ENCODE measurements at places on chromosomes 6 and 20.

GRCh38 chr6:107707346-107708275, 116.5 kb downstream of the SCML4 start:
- no peak for DNase-seq

DNA sequence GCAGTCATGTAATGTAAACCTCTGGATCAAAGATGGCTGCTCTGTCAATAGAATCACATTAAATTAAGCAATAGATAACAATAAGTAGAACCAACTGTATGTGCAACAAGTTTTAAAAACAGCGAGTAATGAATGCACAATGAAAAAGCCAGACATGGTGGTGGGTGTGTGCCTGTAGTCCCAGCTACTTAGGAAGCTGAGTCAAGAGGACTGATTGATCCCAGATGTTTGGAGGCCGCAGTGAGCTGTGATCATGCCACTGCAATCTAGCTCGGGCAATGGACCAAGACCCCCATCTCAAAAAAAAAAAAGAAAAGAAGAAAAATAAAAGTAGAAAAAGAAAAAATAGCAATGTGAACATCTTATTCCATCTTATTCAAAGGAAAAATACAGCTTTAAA, 558.7 kb upstream of the MMS22L start:
- no peak for DNase-seq

DNA sequence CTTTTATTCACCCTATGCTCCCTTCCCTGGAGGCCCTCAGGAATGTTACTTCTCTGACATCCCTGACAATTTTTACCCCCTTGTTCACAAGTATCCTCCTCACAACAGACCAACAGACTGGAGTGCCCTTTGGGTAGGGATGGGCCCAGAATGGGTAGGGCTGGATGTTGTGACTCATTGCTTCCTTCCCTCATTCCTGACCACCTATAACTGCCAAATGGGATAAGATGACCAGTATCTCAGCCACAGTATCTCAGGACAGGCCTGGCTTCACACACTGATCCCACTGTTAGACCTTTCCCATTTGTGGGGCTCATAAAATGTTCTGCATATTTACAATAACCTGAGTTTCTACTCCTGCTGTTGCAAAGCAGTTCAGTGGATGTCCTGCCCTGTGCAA, 223.0 kb upstream of the LRFN2 start:
- DNase-seq = no peak

DNA sequence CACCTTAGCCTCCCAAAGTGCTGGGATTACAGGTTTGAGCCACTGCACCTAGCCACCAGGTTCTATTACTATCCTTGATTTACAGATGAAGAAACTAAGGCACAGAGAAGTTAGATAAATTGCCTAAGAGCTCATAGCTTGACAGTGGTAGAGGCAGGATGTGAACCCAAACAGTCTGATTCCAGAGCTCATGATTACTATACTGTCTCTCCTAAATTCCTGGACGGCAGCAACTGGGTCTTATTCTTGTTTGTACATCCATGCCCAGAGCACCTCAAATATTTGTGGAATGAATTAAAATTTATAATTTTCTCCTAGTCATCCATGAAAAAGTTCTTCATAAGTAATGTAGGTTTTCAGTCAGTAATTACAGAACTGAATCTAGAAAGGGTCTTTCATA, 15.1 kb downstream of the PDSS2 start:
- DNase-seq = no peak

GRCh38 chr20:61307686-61308476, 55.8 kb downstream of the CDH4 start:
- no peak for DNase-seq

GRCh38 chr6:48597951-48598350, 487.0 kb upstream of the PTCHD4 start:
- no peak for DNase-seq

DNA sequence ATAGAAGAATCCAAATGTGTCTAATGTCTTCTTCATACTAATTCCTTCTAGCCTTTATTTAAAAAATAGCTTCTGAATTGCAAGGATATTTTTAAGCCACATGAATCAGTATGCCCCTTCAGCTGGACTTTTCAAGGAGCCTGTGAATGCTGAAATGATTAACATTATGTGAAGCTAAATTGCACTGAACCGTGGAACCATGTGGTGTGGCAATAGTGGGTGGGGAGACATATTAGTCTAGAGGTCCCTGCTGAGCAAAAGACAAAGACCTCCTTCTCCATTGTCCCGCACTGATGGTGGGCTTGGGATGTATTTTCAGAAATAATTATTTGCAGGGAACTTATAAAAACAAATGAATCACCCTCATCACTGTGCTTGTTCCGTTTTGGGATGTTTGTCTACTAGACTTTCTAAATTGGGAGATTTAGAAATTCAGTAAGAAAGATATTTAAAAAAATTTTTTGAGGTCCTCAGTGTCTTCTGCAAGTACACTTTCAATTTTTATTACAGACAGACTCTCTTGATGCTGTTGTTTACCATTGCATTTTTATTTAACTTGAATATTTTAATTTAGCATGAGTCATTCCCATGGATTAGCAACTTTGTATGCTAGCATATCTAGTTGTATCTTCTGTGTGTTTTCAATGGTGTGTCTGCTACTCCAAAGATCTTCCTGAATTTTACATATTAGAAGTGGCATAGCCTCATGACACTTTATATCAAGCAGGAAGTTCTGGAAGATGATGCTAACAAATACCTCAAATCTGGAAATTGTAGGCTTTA, 238.1 kb downstream of the LAMA2 start:
- no peak for DNase-seq

GRCh38 chr6:131636880-131637792, at the start of gene ENPP3:
Gene ENPP3 (plus strand): TSS chr6:131637302. CDS start chr6:131637385, 83 bp downstream.
- DNase-seq = no peak

DNA sequence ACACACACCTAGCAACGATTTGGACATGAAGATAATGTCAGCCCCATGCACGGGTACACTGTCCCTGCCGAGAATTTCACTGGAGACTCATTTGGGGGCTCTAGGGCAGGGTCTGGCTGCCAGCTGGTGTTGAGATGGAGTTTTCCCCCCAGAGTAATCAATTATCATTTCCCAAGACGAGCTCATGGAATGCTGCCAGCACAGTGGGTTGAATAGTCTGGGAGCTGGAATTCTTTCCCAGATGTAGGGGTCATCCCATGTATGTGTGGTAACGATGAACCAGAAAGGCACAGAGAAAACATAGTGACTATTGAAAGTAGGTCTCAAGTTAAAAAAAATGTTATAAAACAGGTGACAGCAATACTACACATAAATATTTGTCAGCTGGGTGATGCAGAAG, 579.9 kb downstream of the MAFB start:
- no peak for DNase-seq

- DNase-seq = no peak
Measured at GRCh38 chr6:17921454-17921853, 66.0 kb downstream of the KIF13A start.

DNA sequence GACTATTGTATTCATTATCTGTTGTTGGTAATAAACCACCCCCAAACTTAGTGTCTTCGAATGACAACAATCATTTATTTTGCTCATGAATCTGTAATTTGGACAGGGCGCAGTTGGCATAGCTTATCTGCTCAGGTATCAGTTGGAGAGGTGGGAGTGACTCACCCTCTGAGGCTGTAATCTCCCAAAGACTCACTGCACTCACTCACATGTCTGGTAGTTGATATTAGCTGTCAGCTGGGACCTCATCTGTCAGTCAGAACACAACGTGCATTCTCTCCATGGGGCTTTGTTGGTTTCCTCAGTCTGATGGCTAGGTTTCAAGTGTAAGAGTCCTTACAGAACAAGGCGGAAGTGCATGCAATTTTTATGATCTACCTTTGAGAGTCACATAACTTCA, 219.0 kb upstream of the PRND start:
- no peak for DNase-seq

DNA sequence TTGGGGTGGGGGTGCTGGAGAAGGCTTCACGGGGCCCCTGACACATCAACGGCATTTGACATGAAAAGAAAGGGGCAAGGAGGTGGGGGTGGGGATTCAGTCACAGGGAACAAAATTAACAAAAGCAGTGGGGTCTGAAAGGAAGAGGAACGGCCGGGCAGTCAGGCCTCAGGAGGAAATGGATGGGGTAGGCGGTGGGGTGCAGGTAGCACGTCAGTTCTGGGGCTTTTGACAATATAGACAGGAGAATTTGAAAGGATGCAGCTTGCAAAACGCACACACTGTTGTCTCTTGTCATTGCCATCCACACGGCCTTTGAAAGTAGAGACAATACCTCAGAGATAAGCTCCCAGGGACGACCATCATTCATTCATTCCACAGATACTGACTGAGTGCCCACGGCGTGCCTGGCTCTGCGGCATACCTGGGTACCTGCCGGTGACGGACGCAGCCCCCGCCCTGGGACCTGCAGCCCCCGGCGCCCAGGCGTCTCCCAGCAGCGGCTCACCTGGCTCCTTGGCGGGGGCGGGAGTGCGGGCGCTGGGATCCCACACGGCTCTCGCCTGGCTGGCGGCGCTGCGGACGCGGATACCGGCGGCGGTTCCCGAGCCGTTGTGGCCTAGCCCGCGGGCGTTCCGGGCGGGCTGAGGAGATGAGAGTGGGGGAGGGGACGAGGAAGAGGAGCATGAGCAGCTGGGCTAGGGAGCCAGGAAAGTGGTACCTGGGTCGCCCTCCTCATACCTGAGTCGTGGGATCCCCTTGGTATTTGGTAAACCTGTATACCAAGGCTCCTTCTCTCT, at the start of gene SLC26A8:
Gene SLC26A8, minus strand, starts transcription at position 646 of the 800 bp plus-strand sequence. CDS start 4,934 bp downstream, outside the sequence.
- DNase-seq = peak; percentile 44

DNA sequence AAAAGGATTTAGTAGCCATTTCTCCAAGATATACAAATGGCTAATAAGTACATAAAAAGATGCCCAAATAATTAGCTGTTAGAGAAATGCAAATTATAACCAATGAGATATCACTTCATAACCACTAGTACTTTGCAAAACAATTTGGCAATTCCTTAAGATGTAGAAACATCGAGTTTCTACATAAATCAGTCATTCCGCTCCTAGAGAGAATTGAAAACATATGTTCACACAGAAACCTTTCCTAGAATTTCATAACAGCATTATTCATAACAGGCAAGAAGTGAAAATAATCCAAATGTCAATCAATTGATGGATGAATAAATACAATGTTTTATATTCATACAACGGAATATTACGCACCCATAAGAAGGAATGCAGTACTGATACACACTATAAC, 20.5 kb upstream of the NT5E start:
- no peak for DNase-seq

DNA sequence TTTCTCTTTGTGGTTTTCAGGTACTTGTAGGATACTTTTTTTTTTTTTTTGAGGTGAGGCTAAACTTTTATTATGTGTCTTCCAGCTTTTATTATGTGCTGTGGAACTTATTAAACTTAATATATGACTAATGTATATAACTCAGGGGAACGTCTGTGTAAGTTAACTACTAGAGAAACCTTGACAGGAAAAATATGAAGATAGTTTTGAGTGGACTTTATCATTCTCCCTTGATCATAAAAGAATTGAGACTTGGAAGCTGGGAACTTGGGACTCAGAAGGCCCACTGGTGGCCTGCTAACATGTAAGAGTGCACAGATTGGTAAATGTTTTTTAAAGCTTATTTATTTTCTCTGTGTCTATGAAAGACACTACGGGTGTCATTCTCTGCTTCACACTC, 73.1 kb downstream of the CARMIL1 start:
- no peak for DNase-seq

- DNase-seq = no peak
Measured at GRCh38 chr20:51174536-51174935, 151.6 kb upstream of the KCNG1 start.

- no peak for DNase-seq
Measured at GRCh38 chr6:26223228-26223627, 136.0 kb downstream of the HFE start.

DNA sequence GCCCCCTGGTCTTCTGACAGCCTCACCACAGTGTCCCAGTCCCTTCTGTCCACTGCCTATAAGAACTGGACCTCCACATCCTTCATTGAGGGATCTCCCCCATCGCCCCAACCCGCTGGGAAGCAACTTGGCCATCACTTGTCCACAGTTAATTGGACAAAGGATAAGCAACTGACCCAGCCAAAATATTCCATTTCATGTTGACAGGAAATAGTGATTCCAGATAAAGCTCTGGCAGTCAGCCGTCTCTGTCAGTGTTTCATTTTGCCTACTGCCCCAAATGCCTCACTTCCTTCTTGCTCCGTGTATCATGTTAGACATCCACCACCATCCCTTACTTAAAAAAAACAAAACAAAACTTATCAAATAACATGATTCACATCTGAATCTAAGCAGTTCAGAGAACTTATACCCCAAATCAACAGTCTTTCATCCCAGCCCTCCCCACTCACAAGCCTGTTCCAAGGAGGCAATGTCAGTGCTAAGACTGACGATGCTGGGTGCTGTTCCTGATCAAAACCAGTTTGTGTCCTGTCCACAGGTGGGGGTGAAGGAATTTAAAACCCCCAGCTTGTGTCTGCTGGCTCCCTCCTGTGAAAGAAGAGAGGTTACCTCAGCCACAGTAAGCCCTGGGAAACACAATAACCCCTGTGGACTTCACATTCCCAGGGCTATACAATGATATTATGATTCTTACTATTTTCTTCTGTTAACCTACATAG, 162.5 kb downstream of the WDR27 start:
- no peak for DNase-seq

- DNase-seq = no peak
Measured at GRCh38 chr6:167551628-167552257, 226.9 kb downstream of the TTLL2 start.

DNA sequence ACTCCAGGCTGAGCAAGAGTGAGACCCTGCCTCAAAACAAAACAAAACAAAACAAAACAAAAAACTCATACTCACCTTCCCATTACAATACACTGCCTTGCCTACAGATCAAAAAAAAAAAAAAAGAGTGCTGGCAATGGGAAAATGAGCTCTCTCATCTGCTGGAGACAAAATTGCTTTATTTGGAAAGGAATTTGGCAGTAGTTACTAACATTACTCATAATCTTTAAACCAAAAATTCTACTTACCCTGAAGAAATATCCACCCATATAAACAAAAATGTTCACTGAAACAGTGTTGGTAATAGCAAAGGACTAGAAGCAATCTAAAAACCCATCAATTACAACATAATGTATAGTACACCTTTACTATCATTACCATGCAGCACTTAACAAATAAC, 120.4 kb downstream of the RNGTT start:
- no peak for DNase-seq

- DNase-seq = no peak
Measured at GRCh38 chr6:105793130-105793529, 293.0 kb upstream of the PRDM1 start.

GRCh38 chr6:167696296-167696695, 130.4 kb upstream of the AFDN start:
- DNase-seq = no peak

- DNase-seq = no peak
Measured at GRCh38 chr20:47973519-47974233, 188.4 kb upstream of the SULF2 start.

GRCh38 chr20:34669094-34669493, 7.8 kb downstream of the PIGU start:
- no peak for DNase-seq

- DNase-seq = peak; percentile 53
Measured at GRCh38 chr6:21665392-21666200, 72.0 kb downstream of the SOX4 start.

DNA sequence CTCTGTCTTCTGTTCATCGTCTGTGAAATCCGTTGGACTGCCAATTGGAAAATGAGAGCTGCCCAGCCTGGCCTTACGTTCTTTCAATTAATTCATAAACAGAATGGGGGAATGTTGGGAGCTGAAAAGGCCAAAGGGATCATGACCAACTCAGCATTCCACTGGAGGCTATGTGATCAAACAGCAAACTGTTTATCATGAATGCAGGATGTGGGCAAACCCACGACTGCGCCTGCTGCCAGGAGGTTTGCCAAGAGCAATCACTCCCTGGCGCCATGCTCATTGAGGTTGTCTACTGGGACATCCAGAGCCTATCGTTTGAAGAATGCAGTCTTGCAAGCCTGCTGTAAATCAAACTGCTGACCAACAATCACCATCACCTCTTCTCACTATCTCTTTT, 9.3 kb upstream of the FKBP1A start:
- DNase-seq = no peak
